NK-92 treated with Interleukin-12 subunit alpha and Interleukin-12 subunit beta, amount 100 ng/mL, for 24 hours (cell line): ENCODE measurements at places on chromosomes 6 and 20.

DNA sequence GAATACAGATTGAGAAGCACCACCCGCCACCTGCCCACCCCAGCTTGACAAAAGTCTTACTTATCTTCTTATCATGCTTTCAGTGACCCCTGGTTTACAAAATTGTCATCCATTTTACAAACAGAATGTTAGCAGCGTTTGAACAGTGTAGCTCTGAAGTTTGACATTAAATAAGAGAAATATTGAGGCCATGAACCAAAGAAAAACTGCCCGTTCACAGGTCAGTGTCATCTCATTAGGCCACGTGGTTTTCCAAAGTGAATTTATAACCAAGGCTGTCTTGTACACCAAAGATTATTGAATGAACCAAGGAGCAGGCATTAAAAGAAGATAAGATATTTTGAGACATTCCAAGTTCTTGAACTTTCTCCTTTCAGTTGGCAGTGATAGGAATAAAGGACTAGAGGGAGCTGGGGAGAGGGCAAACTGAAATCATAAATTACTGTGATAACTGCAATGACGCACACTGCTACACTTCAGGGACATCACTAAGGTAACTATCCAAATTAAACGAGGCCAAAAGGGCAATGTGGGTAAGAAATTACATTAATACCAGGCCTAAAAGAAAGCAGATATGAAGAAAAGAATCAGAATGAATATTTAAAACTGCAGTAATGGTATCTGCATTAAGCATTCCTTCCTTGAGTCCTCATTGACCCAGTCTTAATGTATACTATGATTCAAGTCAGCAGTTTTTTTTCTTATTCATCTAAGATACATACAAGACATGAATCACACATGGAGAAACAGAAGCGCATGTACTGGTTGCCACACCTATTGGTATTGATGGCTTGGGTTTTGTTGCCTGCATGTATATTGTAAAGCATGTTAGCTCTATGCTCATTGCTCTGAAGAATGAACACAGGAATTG lies 159.8 kb upstream of the ARG1 start:
- DNase-seq, result no peak

GRCh38 chr6:64175296-64175695 lies 539.7 kb downstream of the PHF3 start:
- no peak for DNase-seq

GRCh38 chr6:112501705-112502104 lies 154.6 kb downstream of the RFPL4B start:
- no peak for DNase-seq

GRCh38 chr6:157571269-157571668 lies 190.3 kb downstream of the ZDHHC14 start:
- DNase-seq, result no peak

DNA sequence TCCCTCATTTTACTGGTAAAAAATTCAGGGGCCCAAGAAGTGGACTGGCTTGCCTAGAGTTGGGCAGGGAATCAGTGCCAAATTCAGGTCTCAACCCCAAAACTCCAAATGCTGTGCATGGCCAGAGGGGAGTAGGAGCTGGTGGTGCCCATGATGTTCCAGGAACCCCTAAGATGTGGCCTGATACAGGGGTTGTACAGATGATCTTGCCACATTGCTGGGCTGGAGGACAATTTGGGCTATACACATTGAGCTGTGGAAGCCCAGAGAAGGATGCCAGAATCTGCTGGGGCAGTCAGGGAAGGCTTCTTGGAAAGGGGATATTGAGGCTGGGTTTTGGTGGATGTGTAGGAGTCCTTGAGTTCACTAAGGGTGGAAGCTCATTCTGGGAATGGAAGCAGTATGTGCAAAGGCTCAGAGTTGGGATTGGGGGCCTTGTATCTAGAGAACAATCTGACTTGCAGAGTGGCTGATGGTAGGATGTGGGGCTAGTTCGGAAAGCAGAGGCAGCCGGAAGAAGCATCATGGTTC lies 38.0 kb upstream of the APCDD1L start:
- DNase-seq, result no peak

- no peak for DNase-seq
These were observed 9.9 kb upstream of the SCGN start for GRCh38 chr6:25641940-25642666.

DNA sequence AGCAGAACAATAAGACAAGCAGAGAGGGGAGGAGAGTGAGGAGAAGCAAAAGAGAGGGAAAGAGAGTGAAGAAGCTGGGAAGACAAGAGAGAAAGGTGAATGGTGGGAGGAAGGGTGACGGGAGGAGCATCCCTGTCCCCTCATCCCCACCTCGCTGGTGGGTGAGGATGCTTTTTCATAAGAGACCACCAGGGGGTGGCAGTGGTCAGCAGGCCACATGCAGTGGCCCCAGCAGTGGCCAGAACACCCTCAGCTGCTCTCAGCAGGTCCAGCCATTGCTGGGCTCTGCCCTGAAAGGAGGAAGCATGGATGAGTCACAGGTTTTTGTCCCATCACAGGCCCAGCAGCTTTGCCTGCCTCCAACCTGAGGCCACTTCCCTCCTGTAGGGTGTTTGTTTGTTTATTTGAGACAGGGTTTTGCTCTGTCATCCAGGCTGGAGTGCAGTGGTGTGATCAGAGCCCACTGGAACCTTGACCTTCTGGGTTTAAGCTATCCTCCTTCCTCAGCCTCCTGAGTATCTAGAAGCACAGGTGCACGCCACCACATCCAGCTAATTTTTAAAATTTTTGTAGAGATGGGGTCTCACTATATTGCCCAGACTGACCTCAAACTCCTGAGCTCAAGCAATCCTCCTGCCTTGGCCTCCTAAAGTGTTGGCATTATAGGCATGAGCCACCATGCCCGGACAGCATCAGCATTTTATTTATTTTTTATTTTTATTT lies 24.0 kb downstream of the FGD2 start:
- peak; percentile 74 for DNase-seq

- DNase-seq, result peak; percentile 88
These were observed 38.9 kb downstream of the OR2B2 start for GRCh38 chr6:27873021-27873940.

DNA sequence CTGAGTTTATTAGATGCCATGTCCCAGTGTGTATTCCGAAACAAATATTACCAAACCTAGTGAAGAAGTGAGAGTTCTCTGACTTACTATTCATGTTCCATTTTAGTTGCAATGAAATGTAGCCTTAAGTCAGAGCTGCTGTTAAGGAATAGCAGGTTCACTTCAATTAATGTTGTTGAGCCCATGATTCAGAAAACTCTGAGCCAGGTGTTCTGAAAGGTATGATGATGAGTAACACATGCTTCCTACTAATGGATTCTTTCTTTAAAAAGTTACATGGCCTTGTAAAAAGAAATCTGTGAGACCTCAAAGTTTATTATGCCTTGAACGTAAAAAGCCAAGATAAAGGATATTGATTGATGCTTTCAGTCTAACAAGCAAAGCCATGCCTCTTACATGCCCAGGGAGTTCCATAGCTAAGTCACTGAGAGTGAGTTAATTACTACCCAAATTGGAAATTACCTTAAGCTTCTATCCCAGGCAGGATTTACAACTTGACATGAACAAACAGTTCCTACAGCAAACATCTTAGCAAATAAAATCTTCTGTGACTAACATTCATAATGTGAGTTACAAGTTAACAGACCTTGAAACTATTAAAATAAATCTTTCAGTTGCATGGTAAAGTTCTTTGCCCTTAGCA lies 122.9 kb downstream of the AKAP7 start:
- DNase-seq, result no peak

GRCh38 chr6:163408352-163408991 lies 6.0 kb upstream of the QKI start:
- DNase-seq, result no peak

DNA sequence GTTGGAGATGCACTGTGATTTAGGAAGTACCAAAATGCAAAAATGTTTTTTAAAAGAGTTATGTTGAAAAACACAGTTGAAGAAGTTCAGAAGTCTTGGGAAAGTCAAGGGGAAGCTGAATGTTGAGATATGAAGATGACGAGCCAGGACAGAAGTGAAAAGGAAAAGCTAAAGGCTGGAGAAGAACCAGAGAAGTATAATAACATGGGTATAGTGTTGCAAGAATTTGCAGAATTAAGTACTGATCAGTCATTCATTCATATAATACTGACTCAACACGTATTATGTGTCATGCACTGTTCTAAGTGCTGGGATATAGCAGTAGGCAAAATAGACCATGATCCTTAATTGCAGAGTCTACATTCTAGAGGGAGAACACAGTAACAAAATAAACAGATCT lies 432.8 kb downstream of the CDC5L start:
- no peak for DNase-seq

DNA sequence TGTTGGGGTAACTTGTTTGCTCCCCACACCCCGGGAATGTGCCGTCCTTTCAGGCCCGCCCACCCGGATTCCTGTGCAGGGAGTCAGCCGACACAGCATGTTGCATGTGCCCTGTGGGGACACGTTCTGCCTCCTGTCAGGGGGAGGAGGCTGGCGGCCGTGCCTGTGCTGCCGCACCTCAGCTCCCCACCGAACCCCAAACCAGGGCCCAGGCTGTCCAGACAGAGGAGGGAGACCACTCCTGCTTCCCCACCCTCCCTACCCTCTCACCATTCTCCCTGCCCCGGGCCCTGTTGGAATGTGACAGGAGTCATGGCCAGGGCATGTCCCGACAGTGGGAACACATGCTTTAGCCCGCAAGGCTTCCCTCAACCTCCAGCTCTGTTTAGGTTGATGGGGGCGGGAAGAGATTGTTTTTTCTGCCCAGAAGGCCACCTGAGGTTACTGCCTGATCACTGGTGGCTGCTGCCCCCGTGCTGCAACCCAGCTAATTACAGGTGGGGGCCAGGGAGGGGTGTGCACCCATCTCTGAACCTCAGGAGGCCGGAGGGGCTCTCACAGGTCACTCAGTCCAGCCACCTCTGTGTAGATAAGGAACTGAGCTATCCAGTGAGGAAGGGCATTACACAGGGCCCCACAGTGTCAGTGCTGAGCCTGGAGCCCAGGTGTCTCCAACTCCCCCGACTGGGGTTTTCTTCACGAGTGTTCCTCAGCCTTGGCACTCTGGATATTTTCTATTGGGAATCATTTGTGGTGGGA lies 13.6 kb downstream of the LRRC73 start:
- DNase-seq, result no peak

- no peak for DNase-seq
These were observed 62.7 kb downstream of the PLCB1 start for GRCh38 chr20:8194721-8195120.
